ENCODE measurements at places on chromosomes 11 and 22.

DNA sequence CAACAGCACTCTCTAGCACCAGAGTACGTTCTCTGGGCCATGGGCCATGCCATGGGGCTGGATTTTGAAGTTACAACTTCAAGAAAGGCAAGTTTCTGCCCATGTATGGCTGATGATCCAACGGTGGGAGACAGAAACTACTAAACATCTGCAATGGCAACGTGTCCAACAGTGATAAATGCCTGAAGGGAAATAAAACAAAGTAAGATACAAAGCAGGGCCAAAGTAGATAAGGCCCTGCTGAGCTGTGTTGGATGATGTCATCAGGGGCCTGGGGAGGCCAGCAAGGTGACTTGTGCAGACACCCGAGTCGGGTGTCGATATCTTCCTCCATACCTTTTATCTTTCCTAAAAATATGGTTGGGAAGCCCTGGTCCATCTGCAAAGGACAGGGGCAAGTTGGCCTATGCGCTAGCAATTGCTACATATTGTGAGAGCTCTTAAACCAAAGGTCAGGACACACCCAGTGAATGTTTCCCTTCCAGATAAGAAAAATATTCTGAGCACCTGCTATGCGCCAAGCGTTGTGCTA, 487.2 kb downstream of the MN1 start:
- no peak for DNase-seq

DNA sequence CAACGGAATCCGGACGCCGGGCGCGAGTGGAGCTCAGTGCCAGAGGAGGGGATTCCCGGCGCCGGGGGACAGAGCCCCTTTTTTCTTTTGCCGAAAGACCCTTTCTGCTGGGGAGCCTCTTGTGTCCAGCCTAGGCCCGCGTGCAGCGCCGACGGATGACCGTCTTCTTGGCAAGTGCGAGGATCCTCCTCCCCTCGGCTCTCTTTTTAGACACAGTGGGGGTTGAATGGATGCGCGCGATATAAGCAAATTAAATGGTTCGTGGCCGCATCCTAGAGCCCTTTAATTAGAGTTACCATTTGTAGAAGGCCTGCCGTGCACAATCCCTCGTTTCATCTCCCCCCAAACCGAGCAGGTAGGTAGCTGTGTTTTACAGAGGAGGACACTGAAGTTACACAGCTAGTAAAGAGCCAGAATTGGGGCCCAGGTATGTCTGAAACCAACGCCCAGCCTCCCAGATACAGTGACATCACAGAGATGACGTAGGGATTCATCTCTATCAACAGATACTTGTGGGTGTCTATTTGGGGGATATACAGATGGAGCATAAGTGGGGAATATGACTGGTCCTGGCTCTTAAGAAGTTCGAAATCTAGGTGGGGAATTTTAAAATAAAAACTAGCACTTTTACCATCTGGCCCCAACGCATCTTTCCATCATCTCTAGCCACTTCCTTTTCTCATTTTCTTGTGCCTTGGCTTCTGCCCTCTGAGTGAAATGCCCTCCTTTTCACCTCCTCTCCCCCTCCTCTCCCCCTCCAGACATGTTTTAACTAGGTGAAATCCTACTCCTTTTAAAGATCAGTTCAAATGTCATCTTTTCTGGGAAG, 875 bp downstream of the TCP11L1 start:
- DNase-seq: no peak

DNA sequence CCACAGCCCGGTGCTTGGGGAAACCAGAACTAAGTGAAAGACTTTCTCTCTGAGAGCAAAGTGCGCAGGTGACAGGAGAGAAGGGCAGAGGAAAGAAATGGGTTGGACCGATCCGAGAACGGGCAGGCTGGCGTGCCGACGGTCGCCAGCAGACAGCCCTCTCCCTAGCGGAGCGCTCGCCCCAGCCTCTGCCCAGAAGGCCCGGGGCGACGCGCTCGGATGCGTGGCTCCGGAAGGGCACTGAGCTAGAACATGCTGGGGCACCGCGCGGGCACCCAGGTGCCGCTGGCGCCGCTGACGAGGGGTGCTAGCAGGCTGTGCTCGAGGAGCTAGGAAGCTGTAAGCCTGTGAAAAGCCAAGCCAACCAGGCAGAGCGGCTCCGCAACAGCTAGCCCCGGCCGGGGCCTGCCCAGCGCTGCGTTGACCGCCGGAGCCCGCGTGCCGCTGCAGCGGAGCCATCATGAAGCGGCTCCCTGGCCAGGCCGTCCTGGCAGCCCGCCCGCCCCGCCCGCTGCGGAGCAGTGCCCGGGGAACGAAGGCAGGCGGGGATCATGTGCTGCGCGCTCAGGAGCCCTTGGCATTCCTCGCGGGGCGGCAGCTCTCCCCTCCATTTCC, 22.1 kb upstream of the RRAS2 start:
- peak; percentile 38 for DNase-seq

- no peak for DNase-seq
These were observed 100.7 kb downstream of the DBX1 start for GRCh38 chr11:20059587-20060021.

GRCh38 chr11:27212248-27212780, 150.7 kb downstream of the CCDC34 start:
- DNase-seq: no peak

- DNase-seq: no peak
These were observed 1.8 kb downstream of the PHOX2A start for GRCh38 chr11:72242141-72242540.

DNA sequence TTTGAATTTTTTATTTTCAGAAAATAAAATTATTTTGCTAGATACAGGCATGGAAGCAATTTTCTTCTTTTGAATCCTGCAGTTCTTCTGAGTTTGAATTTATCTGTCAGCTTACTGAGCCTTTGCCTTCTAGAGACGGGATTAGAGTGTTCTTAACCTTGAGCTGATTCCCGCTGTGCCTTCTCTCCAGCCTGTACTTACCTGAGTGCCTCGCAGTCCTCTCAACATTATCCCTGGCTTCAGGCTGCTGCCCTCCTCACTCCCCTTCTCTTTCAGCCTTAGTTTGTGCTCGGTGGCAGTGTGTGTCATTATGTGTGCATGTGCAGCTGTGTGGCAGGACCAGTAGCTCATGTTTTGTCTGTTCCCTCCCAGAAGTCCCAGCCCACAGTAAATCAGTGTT, 24.3 kb downstream of the OSBP2 start:
- DNase-seq: no peak

DNA sequence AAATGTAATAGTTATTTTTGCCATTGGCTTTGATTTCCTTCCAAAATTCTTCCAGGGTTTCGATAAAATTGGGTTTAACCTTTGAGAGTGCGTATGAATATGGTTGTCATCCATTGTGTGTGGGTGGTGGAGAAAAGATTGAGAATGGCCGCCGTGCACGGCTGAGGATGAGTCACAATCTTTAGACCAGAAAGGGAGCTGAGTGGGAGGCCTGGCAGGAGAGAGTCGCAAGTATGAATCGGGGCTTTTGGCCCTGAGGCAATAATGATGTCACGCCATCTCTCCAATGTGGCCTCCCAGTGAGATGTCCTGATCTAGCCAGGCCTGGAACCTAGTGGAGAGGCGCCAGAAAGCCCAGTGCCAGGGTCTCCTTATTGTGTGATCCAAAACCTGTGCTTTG, 33.1 kb upstream of the SMPD1 start:
- no peak for DNase-seq
